ENCODE measurements at places on chromosomes 11 and 22.

DNA sequence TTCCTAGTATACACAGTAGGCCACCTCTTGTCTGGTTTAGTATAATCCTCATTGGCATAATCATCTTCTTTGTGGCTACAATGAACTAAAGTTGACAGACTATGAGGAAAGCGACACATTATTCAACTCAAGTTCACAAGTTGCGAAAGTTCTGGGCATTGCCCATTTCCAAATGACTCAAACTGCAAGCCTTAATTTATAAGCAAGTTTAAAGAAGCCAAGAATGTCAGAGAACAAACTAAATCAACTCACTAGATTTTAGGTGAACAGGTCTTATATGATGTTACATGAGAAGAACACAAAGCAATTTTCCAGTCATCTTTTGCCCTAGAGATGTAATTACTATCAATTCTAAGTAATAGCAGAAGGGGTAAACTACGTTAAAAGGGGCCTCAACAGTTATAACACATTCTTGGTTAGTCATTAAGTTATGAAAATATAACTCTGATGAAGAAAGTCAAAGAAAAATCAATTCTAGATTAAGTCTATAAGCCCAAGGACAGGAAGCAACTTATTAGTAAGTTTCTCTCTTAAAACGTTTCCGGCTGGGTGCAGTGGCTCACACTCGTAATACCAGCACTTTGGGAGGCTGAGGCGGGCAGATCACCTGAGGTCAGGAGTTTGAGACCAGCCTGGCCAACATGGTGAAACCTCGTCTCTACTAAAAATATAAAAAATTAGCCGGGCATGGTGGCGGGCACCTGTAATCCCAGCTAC lies 21.5 kb downstream of the PICALM start:
- DNase-seq, result no peak

GRCh38 chr11:93622043-93622442 lies 39.4 kb upstream of the CEP295 start:
- no peak for DNase-seq

- no peak for DNase-seq
These were observed 36.9 kb downstream of the OR4D9 start for GRCh38 chr11:59548309-59548656.

DNA sequence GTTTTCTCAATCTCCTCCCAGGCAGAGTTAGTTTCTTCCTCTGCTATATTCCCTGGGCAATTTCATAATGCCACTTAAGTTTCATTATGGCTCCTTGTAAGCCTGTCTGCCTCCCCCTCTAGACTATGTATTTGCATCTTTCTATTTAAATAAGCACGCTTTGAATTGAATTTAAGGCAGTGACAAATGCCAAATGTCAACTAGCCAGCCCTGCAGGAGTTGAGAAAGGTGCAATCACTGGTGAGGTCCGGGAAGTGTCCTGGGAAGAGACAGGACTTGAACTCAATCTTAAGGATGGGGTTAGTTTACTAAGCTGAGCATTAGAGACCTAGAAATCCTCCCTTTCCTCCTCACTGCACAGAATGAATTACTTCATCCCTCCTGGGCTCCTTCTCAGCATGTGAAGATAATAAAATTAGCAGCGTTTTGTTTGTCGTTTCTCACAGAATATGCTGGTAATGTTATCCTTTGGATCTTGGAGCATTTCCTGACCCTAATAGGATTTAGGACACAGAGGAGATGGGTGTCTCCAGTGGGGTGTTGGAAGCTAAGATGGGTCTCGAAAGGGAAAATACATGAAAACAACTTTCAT lies 1.6 kb downstream of the TCP11L1 start:
- DNase-seq, result no peak

- DNase-seq, result no peak
These were observed 439.1 kb downstream of the ETS1 start for GRCh38 chr11:128148208-128148607.

GRCh38 chr11:60056349-60056969 lies at the start of gene MS4A3:
Gene MS4A3, plus strand, starts transcription at chr11:60056665. Its CDS starts 4,496 bp downstream, at chr11:60061161.
- DNase-seq, result no peak

GRCh38 chr22:43895986-43896645 lies 4.3 kb upstream of the PNPLA5 start:
- no peak for DNase-seq
